ENCODE measurements at places on chromosomes 1 and 21.

DNA sequence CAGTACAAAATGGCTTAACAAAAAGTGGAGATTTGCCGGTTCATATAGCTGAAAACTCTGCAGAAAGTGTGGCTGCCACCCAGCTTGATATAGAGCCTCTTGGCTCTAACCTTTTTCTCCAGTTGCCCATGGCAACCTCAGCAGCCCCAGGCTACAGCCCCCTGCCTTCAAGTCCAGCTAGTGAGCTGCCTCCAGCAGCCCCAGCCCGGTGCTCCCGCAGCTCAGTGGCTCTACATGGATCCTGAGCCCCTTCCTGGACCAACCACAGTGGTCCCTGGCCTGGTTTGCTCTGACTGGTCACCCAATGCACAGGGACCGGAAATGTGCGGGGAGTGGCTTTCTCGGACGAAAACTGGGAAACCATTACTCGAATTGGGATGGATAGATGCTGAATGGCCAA is 13.3 kb upstream of the ATF3 start:
- DNase-seq, result no peak

DNA sequence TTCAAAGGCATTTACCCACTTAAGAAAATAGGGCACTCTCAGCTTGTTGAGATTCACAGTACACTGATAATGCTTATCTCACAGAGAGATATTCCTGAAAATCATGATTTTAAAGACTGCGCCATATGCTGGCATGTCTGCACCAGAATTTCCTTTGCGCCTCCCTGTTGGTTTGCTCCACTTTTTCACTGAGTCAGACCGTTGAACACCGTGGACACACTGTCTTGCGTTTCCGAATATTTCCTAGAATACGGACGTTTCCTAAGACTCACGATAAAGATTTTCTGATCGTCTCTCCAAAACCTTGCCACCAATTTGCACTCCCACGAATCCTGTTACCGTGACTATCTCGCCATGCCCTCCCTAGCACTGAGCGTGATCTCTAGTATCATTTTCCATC is 497 bp upstream of the C1orf115 start:
- DNase-seq, result no peak

GRCh38 chr1:89987159-89987819 is 7.6 kb upstream of the ZNF326 start:
- DNase-seq, result no peak

GRCh38 chr21:43611598-43612369 is 47.5 kb downstream of the HSF2BP start:
- DNase-seq, result no peak

GRCh38 chr1:78298349-78298748 is 192.4 kb upstream of the PTGFR start:
- DNase-seq, result no peak

- no peak for DNase-seq
Observed at GRCh38 chr1:208233546-208233945, 10.6 kb downstream of the PLXNA2 start.
